Stimulated activated naive CD8-positive, alpha-beta T cell treated with anti-CD3 and anti-CD28 coated beads, Interleukin-15, amount 100 ng/mL, for 72 hours (primary cell): ENCODE measurements at places on chromosomes 6 and 20.
A peak's percentile ranks its signal among the peaks of the same experiment; 100 is the strongest.

DNA sequence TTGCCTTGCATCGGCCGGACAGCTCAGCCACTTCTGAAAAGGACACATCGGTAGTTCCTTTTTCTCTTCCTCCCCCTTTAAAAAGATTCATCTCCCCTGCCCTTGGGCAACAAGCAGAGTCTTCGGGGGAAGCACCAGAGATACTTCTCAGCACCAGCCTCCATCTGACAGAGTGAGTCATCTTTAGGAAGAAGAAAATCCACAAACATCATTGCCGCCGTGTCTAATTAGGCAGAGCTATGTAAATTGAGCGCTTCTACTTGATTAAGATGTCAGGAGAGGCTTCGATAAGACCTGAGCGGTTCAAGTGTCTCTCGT, 186.4 kb downstream of the TAF4 start:
- DNase-seq, result no peak

DNA sequence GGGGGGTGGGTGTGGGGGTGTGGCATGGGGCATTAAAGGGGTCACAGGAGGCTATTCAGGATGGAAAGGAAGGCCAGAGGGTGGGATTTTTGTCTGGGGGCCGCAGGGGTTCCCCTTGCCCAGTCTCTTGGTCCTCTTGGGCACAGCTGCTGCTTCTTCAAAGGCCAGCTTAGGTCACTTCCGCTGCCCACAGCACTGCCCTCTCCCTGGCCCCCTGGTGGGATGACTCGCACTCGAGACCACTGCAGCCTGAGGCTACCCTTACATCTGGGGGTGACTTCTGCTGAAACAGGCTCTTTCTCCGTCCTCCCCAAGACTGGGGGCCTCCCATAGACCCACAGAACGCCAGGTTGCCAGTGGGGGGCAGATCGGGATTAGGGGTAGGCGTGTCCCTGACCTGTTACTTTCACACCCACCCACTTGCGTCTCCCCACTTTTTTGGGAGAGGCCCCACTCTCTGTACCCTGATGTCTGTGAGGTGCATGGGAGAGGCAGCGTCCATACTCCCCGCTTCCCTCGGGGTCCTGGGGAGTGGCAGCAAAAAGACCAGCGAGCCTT, 1.3 kb downstream of the LKAAEAR1 start:
- DNase-seq, result no peak

- DNase-seq, result no peak
Measured at GRCh38 chr6:31094389-31094881, 17.9 kb downstream of the C6orf15 start.

- peak; percentile 81 for DNase-seq
Measured at GRCh38 chr20:35305682-35306556, 13.7 kb upstream of the FAM83C start.

GRCh38 chr20:40769677-40770285, 80.7 kb upstream of the MAFB start:
- DNase-seq, result no peak

- DNase-seq, result no peak
Measured at GRCh38 chr6:139647841-139648240, 273.4 kb upstream of the CITED2 start.

- no peak for DNase-seq
Measured at GRCh38 chr6:100185615-100186014, 191.6 kb upstream of the MCHR2 start.

GRCh38 chr6:106520711-106521401, 108.4 kb downstream of the RTN4IP1 start:
- peak; percentile 82 for DNase-seq

DNA sequence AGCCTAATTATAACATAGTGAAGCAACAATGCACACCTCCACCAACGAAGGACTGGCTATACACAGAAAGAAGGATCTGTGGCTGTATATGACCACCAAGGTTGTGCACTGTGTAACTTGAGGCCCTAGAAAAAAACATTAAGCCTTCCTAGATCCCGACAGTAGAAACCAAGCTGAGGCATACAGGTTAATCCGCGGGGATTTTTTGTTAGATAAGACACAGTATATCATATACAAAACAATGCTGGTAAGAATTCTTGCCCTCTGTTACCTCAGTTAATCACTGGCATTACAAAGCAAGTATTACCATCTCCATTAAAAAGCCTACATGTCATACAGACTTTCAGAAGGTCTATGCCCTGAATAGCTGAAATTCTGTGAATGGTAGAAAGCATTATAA, 228.8 kb downstream of the TBC1D32 start:
- DNase-seq, result no peak

DNA sequence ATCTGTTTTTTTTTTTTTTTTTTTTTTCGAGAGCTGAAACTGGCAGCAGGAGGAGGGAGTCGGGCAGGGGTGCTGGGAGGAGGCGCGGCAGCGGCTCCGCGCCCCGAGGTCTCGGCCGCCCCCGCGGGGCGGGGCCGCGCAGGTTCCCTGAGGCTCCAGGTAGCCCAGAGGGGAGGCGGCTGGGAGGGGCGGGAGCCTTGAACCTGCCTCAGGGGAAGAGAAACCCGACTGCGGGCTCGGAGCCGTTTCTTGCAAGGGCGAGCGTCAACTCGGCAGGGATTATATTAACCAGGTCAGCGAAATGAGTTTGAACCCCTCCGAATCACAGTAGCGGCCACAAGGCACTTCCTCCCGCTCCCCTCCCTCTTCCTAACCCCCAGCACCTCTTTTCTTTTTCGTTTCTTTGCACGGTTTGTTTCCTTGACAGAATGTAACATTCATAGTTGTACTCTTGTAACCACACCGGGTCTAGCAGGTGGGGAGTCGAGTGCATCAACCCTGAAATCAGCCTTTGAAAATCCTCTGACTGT, 2.0 kb downstream of the MYB start:
- peak; percentile 80 for DNase-seq

DNA sequence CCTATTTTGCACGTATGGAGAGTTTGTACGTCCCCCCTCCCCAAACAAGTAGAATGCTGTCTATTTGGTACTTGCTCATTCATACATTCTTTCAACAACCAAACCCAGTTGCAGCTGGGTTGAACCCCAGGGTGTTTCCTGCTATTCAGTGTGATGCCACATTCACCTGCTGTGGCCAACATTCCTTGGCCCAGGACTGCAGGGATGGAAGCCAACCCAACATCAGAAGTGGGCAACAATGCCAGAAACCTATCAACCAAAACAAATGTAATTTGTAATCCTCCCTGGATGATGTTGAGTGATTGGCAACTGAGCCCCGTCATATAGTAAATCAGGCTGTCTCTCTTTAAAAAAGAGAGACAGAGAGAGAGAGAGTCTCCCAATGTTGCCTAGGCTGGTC, 8.9 kb downstream of the NT5E start:
- no peak for DNase-seq

DNA sequence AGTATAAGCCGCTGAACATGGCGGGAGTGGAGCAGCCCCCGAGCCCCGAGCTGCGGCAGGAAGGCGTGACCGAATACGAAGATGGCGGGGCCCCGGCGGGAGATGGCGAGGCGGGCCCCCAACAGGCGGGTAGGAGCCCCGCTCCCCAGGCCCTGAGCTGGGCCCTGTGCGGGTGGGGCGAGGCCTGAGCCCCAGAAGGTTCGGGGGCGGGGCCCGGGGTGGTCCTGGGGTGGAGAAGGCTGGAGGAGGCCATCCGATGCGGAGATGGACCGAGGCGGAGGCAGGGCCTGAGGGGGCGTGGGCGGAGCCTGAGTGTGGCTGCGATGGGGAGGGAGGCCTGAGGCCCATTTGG, 7.1 kb downstream of the L3MBTL1 start:
- DNase-seq, result no peak

DNA sequence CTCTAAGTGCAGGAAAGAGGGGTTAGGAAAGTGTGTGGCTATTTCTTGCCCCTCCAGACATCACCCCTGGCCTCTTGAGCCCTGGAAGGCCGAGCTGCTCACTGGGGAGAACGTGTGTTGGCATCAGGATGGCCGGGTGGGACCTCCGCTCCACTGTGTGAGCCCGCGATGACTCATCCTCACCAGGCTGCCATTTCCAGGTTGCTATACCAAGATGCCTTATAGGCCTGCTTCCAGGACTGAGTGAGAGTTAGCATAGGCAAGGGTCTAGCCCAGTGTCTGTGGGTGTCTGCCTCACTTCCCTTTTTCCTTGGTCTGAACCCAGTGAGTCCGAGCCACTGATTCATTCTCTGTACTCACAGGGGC, 105.0 kb downstream of the MRPL14 start:
- DNase-seq, result no peak

DNA sequence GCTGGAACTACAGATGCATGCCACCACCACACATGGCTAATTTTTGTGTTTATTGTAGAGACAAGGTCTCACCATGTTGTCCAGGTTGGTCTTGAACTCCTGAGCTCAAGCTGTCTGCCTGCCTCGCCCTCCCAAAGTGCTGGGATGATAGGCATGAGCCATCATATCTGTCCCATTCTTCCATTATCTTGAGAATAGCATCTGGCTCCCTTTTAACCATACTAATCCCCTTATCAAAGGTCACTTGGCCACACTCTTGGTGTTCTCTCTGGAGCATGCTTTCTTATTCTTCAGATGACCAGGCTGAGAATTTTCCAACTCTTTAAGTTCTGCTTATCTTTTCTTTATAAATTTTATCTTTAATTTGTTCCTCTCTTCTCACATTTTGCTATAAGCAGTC, 15.9 kb upstream of the TRERF1 start:
- DNase-seq, result no peak

DNA sequence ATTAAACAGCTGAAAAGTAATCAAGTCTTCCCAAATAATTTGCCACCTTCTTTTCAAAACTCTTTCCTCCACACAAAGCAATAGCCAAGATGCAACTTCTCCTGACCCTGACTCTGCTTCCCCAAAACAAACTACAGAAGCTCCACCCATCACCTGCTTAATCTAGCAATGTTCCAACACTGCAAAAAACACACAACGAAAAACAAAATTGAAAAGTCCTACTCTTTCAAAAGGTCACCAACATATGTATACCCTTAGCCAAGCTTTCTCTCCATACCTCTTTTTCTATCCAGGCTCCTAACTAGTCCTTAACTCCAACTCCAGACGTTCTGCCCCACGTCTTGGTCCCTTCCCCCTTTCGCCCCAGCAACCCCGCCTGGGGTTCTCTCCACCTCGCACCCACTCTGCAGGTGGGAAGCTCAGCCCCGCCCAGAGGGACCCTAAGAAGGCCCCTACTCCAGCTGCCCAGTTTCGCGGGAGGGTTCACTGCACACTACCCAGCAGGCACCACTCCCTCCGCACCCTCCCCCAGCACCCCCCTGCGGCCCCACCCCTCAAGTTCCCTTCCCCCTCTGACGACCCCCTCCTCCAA, 717 bp downstream of the CSNK2A1 start:
- peak; percentile 32 for DNase-seq

GRCh38 chr20:3082955-3083952, 1.3 kb downstream of the AVP start:
- DNase-seq, result no peak

GRCh38 chr6:6556738-6557503, 31.6 kb upstream of the LY86 start:
- no peak for DNase-seq

DNA sequence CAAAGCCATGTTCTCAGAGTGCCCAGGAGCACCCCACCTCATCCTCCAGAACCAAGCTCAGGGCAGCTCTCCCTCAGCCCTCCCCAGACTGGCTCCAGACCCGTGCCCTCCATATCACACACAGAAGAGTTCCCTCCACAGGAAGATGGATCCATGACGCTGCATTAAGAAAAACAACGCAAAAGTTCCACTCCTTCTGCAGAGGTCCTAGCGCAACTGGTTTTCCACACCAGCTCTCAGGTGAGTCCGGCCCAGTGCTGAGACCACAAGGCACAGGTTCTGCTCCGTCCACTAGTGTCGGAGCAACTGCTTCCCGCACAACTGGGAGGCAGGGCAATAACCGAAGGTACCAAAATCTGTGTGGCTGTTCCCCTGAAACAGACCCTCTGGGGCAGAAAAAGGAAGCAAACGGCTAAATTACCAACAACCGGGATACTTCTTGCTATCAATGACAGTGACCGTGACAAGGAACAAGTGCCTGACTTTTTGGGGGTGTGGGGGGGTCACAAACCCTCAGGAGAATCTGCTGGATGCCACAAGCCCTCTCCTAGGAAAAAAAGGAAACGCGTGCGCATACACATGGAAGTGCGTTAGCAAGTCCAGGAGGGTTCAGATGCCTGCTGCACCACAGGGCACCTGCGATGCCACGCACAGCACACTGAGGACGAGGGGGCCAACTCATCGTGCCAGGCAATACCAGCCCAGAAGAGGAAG, 49.2 kb downstream of the MYH7B start:
- DNase-seq, result no peak

DNA sequence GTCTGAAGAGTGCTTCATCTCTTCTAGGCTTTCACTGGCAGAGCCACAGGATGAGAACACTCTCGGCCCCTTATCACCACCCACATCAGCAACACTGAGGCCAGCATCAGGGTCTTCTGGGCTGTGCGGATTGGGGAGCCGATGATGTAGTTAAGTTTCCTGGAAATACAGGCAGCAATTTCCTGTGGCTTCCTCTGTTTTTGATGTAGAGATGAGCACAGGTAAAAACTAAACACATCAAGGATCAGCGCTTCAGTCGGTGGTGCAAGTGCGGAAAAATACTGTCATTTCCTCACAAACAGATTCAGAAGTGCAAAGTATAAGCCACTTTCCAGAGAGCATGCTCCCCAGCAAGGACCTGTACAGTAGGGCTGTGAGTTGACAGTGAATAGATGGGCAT, 62.6 kb downstream of the BACH2 start:
- peak; percentile 87 for DNase-seq

DNA sequence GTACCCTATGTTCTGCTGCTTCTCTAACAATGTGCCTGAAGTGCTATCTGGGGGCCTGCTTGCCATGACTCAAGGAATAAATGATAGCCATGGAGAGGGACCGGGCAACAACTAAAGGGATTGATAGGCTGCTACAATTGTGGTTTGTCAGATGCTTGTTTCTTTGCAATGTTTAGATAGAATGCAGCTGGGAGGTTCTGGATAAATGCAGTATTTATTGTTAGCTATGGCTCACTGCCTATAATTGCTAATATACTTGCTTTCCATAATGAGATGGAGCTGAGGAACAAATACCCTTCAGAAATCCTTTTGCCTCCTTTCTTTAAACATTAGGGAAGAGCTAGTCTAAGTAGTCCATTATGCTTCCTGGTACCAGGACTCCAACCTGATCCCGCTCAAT, 575.2 kb upstream of the SYNCRIP start:
- DNase-seq, result no peak

GRCh38 chr6:104019075-104019753, 840.5 kb downstream of the HACE1 start:
- DNase-seq, result no peak

- no peak for DNase-seq
Measured at GRCh38 chr20:33217052-33217451, at the start of gene BPIFA3. TSS of gene BPIFA3 (plus strand) at chr20:33217352. CDS start at chr20:33217537, 185 bp downstream.

- peak; percentile 27 for DNase-seq
Measured at GRCh38 chr6:159790956-159791598, 810 bp downstream of the MRPL18 start.

DNA sequence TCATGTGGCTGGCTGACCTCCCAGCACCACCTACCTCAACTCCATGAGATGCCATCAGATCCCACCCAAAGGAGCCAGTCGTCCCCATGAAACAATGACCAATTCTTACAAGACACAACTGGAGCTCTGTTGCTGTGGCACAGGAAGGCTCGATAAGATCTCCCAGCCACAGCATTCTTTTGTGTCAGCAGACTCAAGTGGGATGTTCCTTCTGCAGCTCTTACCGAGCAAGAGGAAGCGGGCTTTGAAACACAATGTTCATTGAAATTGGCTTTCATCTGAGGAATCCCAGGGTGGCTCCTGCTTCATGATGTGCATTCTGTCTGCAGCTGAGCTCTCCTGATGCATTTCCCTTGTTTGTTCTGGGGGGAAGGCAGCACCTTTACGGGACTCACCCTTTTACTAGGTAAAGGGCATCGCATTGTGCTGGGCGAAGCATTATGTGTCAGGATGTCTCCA, 222.0 kb upstream of the SGK1 start:
- DNase-seq, result no peak
